ENCODE measurements at places on chromosomes 5 and 9.

GRCh38 chr5:75524591-75524990 lies 12.9 kb downstream of the POLK start:
- no peak for DNase-seq

DNA sequence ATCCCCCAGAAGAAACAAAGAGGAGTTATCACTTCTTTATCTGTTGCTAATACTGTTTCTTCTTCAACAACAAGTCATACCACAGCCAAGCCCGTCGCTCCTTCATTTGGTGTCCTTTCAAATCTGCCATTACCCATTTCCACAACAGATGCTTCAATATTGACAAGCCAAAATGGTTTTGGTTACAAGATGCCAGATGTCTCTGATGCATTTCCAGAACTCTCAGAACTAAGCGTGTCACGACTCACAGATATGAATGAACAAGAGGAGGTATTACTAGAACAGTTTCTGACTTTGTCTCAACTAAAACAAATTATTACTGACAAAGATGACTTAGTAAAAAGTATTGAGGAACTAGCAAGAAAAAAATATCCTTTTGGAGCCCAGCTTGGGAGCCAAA lies 16.0 kb upstream of the HAND1 start:
- no peak for DNase-seq

- no peak for DNase-seq
These were observed 204.5 kb downstream of the HSPA4 start for GRCh38 chr5:133256276-133256675.

- DNase-seq, result peak; percentile 60
These were observed at the start of gene UNC5A for GRCh38 chr5:176810081-176810597. TSS of gene UNC5A (plus strand) at chr5:176810559. CDS start at chr5:176810751, 192 bp downstream.

- no peak for DNase-seq
These were observed 21.7 kb upstream of the BICD2 start for GRCh38 chr9:92786298-92786697.

DNA sequence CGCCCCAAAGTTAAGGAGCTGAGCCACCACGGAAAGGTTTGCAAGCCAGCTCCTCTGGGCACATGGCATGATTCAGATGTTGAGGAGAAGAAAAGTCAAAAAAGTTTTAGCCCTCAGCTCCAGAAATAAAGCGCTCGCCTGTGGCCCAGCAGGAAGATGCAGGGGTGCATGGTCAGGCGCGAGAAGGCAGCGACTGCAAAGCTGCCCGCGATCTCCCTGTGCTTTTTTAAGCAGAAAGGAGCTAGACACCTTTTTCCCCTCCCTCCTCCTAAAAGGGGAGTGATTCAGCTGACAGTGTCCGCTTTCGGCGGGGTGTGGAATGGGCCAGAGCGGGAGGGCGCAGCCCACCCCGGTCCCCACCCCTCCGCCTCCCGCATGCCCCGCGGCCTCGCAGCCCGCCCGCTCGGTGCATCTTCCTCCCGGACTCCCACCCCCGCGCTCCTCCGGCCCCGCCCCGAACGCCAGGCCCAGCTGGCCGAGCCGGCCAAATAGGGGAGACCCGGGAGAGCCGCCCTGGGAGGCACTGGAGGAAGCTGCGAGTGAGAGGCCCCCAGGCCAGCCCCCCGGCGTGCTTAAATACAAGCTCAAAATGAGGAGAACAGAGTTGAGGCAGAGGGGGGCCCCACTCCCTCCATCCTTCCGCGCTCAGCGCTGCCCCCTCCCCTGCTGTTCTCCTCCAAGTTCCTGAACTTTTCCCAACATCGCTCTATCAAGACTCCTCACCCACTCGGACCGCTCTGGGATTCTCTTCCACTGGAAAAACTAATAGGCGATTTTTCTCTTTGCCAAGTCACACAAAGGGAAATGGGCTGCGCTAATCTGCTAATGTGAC lies at the start of gene ADAMTS12:
ADAMTS12 (minus strand) TSS at position 203 of the 832 bp plus-strand sequence; CDS start at position 69, 134 bp downstream.
- peak; percentile 18 for DNase-seq

DNA sequence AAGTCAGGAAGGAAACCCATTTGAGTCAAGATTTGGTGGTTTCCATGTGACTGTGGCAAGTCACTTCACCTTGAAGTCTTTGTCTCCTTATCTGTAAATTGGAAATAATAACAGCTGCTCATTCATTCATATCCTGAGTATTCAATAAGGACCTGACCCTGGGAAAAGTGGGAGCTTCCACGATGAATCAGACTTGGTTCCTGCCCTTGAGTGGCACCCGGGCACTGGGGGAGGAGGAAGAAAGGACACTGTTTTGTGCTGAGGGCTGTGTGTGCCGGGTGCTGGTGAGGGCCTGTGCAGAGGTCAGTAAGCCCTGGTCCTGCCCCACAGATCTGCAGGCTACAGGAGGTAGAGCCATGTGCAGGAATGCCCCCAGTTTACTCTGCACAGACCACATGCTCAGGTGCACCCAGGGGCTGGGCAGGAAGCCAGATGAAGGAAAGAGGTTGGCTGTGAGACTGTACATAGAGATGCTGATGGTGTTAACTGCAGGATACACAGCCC lies 6.8 kb downstream of the NDST1 start:
- peak; percentile 52 for DNase-seq

DNA sequence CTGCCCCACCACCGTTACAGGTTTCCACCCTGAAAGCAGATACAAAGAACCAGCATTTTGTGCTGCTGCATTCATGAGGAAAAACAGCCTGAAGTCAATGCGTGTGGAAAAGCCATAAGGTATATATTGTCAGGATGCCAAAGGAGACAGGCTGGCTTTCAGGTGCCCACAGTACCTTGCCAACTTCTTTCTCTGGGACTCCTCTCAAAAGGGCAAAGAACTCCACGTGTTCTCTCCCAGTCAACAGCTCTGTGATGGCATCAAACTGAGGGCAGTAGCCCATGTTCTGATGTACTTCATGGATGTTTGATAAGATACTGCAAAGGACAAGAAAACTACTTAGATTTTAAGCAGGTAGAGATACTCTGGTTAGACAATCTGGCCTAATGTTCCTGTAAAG lies 24.3 kb downstream of the NIPSNAP3B start:
- DNase-seq, result no peak

- DNase-seq, result no peak
These were observed 9.0 kb downstream of the MYMK start for GRCh38 chr9:133515615-133516255.

- DNase-seq, result no peak
These were observed 344.4 kb downstream of the MAN2A1 start for GRCh38 chr5:110034056-110034600.

- no peak for DNase-seq
These were observed 107.1 kb downstream of the PHF2 start for GRCh38 chr9:93683331-93684134.

- DNase-seq, result no peak
These were observed 6.0 kb downstream of the CFAP90 start for GRCh38 chr5:7844901-7845300.

DNA sequence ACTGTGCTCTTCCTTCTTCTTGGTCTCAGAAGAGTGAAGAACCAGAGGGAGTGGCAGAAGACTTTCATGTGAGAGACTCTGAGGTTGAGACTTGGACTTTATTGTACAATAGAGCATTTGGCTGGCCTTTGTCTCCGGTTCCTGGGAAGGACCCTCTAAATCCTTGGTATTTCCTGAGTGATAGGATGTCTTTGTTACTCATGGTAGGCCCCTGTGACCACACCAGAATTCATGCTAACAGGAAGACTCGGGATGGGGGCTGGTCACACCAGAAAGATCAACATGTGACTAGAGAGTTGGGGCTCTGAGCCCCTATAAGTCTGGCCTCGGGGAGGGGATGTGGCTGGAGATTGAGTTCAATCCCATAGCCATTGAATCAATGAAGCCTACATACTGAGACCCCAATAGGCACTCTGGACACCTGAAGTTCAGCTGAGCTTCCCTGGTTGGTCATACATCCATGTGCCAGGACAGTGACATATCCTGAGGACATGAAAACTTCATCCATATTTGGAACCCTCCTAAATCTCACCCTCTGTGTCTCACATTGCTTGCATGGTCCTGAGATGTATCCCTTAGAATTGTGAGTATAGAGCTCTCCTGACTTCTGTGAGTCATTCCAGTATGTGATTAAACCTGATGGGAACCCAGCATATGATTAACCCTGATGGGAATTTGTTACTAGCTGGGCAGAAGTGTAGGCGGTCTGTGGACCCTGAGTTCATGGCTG lies 201.7 kb downstream of the GADD45G start:
- DNase-seq, result no peak

DNA sequence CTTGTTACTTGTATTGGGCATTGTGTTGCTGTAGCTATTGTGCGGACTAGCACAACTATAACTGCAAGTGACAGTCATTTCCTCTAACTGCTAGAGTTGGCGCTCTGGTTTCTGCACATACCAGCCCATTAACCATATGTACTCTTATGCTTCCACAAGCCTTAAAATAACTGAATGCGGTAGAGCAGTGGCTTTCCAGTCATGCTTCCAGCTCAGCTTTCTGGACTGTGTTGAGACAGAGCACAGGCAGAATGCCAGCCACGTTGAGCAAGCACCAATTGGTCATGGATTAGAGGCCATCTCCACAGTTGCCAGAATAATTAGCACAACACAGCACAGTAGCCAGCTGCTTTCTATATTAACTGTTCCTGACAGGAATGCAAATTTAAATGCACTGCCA lies 12.2 kb downstream of the INVS start:
- DNase-seq, result peak; percentile 97

- peak; percentile 96 for DNase-seq
These were observed 69.8 kb downstream of the EQTN start for GRCh38 chr9:27227192-27227591.

- no peak for DNase-seq
These were observed 102.9 kb downstream of the FRMD3 start for GRCh38 chr9:83435301-83435700.

DNA sequence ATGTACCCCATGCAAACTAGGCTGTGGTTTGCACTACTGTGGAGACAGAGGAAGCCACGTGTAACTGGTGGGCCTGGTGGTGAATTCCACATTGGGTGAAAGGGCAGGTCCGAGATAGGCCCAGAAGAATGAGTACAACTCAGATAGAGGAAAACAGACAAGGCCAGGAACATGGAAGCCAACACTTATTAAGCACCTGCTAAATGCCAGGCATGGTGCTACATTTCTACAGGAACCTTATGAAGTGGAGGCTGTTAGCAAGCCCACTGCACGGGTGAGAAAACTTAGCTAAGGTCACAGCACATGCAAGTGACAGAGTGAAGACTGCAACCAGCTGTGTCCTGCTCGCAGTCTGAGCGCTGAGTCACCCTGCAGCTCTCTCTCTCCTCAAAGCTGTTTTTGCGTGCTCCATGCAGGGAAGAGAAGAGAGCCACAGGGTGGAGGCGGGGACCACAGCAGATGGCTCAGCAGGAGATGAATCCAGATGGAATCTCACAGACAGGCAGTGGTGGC lies 65.5 kb upstream of the SPTLC1 start:
- peak; percentile 56 for DNase-seq

DNA sequence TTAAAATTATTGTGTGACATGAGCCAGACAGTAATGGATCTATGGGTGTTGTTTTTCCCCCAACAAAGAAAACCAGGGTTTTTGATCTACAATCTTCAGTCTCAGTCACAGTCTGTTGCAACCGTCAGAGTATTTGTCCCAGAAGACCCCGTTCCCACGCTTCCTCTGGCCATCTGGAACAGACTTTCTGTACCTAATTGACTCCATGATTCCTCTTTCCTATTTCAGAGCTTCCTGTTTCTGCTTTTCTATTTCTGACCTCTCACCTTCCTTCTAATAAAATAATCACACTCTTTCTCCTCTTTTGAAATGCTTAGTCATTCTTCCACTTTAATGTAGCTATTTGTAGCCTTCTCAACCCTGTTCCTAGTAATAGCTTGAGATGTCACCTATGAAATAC lies 1044.8 kb downstream of the DTWD2 start:
- DNase-seq, result no peak

- peak; percentile 2 for DNase-seq
These were observed 1157.4 kb upstream of the CDH18 start for GRCh38 chr5:21145376-21145775.

- no peak for DNase-seq
These were observed 117.9 kb upstream of the GRIA1 start for GRCh38 chr5:153372425-153373129.

- no peak for DNase-seq
These were observed 135.6 kb downstream of the DAB2IP start for GRCh38 chr9:121786998-121787422.

GRCh38 chr5:138574744-138575193 lies 432 bp downstream of the HSPA9 start:
- DNase-seq, result no peak

DNA sequence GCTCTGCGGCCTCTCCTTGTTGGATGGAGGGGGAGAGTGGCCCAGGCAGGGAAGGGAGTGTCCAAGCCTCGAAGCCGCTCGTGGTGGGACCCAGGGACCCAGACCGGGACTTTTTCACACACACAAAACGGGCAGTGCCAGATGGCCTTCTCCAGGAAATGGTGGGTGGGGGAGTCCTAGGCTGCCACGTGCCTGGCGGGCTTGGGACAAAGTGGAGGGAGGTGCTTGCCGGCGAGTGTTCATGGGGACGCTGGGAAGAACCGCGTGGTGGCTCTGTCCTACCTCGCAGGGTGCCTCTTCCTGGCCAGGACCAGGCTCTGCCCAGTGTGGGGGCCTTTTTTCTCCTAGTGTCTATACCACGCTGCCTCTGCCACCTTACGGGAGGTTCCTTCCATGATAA lies 155.0 kb upstream of the COL5A1 start:
- no peak for DNase-seq

DNA sequence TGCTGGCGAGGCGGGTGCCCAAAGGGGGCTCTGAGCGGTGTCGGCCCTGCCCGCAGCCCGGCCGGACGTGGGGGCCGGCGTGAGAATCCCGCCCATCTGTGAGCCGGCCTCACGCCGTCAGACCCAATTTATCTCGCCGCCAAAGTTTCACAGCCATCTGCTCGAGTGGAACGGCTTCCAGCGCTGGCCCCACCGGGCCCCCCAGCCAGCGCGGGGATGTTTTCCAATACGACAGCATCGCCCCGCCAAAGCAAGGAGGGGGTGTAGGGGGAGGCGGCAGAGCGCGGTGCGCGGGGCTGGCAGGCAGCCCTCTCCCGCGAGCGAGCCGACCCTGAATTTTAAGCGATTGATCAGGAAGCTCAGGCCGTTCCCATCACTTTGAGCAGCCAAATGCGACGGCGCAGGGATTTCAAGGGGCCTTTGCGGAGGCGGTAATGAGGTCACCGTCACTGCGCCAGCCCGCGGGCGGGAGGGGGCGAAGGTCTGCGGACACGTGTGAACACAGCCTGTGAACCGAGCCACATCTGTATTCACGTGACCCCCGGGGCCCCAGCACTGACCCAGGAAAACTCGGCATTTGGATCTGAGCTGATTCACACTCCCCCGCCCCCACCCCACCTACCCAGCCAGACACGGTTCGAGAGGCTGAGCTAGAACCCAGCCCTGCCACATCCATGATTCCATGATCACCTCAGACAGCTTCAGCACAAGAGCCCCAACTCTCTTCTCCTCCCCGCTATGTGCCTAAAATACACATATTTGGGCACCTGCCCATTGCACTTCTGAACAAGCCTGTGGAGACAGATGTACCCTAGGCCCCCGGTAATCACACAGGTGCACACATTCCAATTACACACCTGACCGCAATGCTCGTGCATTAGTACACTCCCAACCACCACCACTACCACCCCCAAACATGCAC lies 47.8 kb upstream of the PSD2 start:
- DNase-seq, result no peak

- no peak for DNase-seq
These were observed 51.7 kb upstream of the NFIB start for GRCh38 chr9:14365670-14366069.

GRCh38 chr5:137858223-137858916 lies 9.3 kb upstream of the MYOT start:
- peak; percentile 54 for DNase-seq

GRCh38 chr5:38835887-38836286 lies 9.9 kb upstream of the OSMR start:
- no peak for DNase-seq
